ENCODE measurements at places on chromosomes 13 and 19.
A peak's percentile ranks its signal among the peaks of the same experiment; 100 is the strongest.

GRCh38 chr19:1752757-1753728 is at the start of gene ONECUT3:
TSS of gene ONECUT3 (plus strand) at chr19:1753506. CDS start at chr19:1753663, 157 bp downstream.
- peak; percentile 35 for DNase-seq

DNA sequence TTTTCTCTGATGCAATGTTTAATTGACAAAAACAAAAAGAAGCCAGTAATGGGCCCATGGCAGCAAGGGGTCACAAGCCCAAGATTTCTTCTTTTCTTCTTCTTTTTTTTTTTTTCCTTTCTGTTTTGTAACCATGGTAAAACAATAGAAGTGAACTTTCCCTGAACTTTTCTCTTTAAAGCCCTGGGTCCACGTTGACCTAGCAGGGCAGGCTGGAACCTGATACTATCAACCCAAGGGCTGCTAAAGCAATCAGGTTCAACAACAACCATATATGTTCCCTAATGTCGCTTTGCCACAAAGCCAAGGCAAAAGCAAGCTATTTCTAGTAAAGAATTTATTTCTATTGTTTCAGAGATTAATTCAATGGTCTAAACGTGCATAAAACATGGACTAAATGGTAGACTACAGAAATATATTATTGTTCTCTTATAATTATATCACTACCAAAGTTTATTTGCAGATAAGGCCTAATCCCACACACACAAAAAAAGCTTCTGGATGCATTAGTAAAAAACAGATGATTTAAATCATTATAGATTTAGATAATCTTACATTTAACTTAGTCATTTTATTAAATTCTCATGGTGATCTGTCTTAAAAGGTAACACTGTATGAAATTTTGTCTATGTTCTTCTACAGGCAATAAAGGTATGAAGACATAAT is 153.9 kb downstream of the DACH1 start:
- DNase-seq, result no peak

DNA sequence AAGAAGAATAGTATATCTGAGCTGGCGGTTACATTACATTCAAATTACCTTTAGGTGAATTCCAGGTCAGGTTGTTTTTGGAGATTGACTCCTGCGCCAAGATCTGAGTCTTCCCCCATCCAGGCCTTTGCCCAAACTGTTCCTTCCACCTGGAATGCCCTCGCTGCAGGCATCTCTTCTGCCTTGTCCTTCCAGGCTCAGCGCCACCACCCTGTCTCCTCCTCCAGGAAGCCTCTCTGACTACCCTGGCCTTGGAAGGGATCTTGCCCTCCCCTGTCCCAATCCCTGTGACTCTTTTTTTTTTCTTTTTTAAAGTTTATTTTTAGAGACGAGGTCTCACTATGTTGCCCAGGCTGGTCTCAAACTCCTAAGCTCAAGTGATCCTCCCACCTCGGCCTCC is 1.7 kb upstream of the HOMER3 start:
- no peak for DNase-seq

GRCh38 chr13:79311386-79311785 is 94.7 kb downstream of the RBM26 start:
- peak; percentile 6 for DNase-seq

DNA sequence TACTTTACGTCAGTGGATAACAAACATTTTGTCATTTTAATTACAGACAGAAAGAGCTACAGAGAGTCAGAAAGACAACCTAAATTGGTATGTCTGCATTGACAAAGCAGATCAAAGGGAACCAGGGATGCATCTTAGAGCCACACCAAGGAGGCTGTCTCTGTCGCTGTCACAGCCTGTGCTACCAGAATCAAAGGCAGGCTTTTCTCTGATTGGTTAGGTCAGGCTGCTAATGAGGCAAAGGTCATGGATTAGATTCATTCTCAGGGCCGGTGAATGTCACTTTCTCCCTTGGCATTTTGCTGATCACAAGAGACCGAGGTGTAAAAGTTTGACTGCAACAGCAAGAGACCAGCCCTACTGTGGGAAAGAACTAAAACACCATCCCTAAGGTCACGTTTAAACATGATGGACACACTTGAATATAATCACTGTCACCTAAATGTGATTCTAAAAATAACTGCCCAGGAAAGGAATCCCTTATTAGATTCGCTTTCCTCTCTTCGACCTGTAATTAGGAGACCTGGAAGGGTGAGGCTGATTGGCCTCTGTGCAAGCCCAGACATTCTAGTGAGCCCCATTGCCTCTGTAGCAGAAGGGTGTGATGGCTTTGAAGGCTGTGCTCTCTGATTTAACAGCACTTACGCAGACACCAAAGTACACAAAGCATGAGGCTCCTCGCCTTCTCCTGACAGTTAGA is 314.4 kb upstream of the NBEA start:
- no peak for DNase-seq

DNA sequence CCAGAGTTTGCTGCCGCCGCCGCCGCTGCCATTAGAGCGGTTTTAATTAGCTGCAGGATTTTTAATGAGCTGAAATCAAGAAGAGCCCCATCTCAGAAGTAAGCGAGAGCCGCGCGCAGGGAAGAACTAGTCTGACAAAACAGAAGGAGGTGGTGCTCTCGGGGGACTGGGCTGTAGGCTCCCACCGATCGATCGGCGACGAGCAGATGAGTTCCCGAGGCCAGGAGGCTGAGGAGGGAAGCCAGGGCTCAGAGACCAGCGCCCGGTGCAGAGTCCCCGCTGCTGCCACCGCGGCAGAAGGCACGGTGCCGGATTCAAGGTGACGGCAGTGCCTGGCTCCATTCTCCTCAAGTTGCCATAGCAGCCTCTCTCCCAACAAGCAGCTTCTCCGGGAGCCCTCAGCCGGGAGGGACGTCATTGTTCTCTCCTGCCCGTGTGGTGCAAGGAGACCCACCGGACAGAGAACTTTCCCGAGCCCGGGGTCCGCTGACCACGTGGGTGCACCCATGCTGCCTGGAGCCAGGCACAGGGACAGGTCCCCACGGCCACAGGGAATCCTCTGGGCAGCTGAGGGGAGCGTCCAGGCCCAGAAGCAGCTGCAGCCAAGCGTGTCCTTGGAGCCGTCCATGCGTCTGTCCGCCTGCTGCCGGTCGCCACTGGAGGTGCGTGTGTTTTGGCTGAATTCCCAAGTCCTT is 62.9 kb downstream of the CHST8 start:
- DNase-seq, result no peak

GRCh38 chr13:24124789-24125476 is 35.6 kb upstream of the SPATA13 start:
- DNase-seq, result no peak

- DNase-seq, result no peak
These were observed 106.3 kb downstream of the KCTD15 start for GRCh38 chr19:33902802-33903488.

- peak; percentile 73 for DNase-seq
These were observed 9.1 kb upstream of the ACOD1 start for GRCh38 chr13:76939215-76939614.

Data from GM23248 (cell line).